ENCODE measurements at places on chromosomes 7 and 10.

DNA sequence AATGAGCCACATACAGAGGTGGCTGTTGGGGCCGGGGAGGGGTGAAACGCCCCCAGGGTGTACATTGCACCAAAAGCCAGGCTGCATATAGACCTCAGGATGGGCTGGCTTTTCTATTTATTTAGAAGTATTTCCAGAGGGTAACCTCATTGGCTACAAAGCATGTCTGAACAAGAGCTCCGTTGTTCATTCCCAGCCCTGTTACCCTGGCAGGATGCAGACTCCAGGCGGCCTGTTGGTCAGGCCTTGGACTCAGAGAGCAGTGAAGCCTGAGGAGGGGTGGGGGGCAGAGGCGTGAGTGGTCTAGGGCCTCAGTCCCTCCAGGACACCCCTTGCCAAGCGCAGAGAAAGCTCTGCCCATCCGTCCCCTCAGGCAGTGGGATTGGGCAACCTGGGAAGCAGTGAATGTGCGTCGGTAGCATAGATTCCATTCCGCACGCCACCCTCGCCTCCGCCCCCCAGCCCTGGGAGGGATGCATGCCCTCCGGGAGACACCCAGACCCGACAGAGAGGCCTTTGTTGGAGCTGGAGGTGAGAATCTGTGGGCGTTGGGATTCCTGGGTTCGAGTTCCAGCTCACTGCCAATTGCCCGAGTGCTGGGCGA lies 41.9 kb downstream of the TCF7L2 start:
- DNase-seq: no peak

GRCh38 chr7:101205901-101206664 lies 5.2 kb upstream of the MOGAT3 start:
- DNase-seq: no peak

GRCh38 chr10:62433901-62434300 lies 59.7 kb downstream of the ZNF365 start:
- DNase-seq: no peak

DNA sequence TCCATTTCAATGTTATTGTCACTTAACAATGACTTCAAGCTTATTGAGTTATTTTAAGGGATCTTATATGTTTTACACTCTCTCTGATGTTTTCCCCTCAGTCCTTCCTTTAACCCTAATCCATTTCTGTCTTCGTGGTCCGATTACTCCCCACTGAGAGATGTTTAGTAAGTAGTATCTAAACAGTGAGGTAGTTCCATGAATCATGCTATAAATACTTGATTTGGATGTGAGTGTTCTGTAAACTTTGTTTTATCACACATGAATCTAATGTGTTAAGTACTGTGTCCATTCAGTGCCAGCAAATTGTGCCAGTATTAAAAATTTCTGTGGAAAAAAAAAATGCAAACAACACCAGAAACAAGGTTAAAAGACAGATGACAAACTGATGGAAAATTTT lies 18.6 kb downstream of the RPP30 start:
- no peak for DNase-seq

DNA sequence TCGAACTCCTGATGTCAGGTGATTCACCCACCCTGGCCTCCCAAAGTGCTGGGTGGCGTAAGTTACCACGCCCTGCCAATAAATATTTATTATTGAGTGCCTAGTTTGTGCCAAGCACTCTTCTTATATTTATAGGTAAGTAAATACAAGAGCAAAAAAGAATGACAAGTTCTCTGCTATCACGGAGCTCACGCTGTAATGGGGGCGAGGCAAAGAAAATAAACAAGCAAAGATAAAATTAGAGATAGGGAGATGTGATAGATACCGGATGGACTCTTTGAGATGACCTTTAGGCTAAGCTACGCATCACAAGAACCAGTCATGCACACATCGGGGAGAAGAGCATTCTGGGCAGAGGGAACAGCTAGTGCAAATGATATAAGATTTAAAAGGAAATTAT lies 46.3 kb downstream of the GCC1 start:
- no peak for DNase-seq

GRCh38 chr10:70295926-70296325 lies 12.1 kb upstream of the NPFFR1 start:
- no peak for DNase-seq

DNA sequence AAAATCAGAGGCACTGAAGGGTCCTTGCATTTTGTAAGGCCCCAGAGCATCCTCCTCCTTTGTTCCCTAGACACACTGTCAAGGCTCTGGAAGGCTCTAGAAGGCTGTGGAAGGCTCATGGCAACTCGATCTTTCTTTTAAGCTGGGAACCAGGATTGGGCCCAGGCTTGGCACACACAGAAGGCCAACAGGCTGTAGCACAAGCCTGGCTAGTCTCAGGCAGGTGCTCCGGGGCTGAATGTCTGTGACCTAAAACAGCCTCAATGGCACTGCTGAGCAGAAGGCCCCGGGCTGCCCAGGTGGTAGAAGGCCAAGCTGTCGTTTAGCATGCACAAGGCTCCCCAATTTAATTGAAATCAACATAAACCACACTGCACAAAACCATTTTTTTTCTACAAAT lies 55.7 kb downstream of the PRKAG2 start:
- DNase-seq: no peak

- DNase-seq: no peak
Observed at GRCh38 chr7:1674161-1675035, 4.3 kb downstream of the ELFN1 start.

DNA sequence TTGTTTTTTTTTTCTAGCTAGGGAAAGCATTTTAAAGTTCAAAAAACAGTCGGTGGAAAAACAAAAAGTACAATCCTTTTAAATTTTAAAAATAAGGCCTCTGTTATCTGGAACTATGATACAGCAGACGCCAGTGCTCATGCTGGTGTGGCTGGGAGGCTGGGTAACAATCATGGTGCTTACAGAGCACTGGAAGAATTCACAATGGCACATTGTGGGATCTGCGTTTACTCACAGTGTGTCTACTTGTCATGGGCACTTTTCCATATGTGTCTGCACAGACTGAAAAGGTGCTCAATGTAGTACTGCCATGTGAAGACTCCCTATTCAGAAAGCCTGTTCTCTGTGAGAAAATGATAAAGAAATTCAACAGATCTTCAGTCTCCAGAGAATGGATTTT lies 278.2 kb upstream of the IMMP2L start:
- no peak for DNase-seq

- DNase-seq: peak; percentile 65
Observed at GRCh38 chr7:136009488-136010079, 32.4 kb upstream of the MTPN start.

GRCh38 chr7:116777651-116778281 lies 84.6 kb upstream of the CAPZA2 start:
- DNase-seq: no peak

DNA sequence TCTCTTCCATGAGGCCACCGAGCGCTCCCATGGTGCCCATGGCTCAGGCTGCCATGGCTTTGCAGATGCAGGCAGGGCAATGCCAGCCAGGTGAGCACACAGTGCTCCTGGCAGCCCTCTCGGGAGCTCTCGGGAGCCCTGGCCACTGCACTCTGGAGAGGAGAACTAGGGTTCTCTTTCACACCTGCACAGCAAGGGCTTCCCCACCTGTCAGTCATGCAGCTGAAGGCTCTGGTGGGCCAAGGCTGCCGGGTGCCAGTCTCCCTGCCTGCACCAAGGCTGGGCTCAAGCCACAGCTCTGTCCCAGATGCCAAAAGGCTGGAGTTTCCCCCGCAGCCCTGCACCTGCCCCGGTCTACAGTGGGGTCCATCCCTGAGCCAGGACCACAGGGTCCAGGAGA lies 32.6 kb downstream of the NUDT1 start:
- no peak for DNase-seq

DNA sequence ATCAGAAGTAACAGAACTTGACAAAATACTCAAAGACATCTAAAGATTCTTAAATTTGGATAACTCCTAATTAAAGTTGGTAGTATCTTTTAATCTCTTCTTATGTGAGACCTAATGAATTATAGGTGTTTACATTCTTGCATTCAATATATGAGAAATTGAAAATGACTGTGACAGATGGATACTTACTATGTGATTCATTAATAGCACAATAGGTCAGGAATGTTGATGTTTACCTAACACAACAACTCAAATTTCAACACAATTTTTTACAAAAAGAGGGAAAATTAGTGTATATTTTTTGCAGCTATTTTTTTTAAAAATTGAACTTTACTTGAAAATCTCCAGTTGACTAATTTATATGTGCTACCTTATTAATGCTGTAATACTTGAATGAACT lies 31.7 kb upstream of the MCU start:
- no peak for DNase-seq

- no peak for DNase-seq
Observed at GRCh38 chr10:60934215-60935175, 9.5 kb downstream of the RHOBTB1 start.

GRCh38 chr10:61900829-61901792 lies at the start of gene ARID5B:
Gene ARID5B (plus strand): TSS chr10:61901699. CDS start chr10:61901710, 11 bp downstream.
- peak; percentile 76 for DNase-seq

DNA sequence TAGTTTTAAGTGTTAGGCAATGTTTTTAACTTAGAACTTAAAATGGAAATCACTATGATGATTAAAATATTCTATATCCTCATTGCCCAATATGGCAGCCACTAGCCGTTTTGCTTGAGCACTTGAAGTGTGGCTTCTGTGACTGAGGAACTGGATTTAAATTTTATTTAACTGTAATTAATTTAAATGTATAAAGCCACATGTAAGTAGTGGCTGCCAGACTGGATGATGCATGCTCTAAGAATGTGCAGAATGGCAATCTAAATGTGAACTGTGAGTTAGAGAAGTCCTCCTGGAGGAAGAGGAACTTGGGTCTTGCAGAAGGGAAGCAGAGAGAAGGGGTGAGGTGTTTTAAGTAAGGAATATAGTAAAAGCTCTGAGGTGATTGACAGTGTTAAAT lies 451.4 kb downstream of the SUGCT start:
- no peak for DNase-seq

GRCh38 chr7:104890216-104890615 lies 123.8 kb upstream of the KMT2E start:
- no peak for DNase-seq

GRCh38 chr10:121994429-121994941 lies 5.5 kb downstream of the TACC2 start:
- DNase-seq: no peak

- no peak for DNase-seq
Observed at GRCh38 chr10:123588386-123588914, 77.7 kb upstream of the GPR26 start.

- no peak for DNase-seq
Observed at GRCh38 chr7:111312966-111313365, 222.0 kb downstream of the LRRN3 start.

DNA sequence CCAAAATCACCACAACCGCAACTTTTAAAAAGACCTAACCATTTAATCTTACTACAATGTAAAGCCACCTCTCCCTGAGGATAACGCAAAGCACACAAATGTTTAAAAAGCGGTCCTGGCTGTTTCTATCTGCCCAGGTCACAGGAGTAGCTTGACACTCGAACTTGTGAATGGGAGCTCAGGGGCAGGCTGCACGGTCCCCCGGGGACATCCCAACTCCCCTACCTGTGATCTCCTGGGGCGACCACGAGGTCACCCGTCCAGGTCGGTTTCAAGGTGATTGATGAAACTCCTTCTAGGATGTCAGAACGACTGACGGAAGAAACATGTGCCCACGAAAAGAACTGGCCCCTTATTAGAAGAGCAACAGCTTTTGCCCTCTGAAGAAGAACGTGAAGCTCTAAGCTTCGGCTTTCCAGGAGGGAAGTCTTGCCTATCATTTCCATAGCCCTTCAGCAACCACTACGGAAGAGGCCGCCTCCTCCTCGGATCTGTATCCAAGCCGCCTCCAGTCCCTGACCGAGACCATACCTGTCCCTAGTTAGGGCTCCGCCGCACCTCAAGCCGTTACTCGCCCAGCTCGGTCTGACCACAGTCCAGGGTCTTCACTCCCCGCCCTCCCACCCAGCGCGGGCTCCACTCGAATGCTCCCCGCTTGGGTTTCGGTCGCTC lies 459 bp downstream of the CYCS start:
- peak; percentile 34 for DNase-seq

DNA sequence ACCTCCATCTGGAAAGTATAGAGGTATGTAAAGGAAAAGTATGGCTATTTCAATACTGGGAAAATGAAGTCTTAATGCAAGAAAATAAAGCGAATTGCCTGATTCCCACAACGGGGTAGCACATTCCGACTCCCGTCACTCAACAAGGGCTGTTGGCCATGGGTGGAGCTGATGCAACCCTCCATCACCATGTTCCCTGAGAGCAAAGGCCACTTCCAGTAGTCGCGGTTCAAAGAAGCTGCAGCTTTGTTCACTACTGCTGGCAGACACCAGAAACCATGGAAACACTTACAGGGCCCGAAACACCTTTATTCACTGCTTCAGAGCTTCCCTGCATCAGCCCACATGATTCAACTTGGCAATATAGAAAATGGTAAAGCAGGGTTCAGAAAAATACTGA lies 44.0 kb downstream of the TMEM26 start:
- DNase-seq: no peak

DNA sequence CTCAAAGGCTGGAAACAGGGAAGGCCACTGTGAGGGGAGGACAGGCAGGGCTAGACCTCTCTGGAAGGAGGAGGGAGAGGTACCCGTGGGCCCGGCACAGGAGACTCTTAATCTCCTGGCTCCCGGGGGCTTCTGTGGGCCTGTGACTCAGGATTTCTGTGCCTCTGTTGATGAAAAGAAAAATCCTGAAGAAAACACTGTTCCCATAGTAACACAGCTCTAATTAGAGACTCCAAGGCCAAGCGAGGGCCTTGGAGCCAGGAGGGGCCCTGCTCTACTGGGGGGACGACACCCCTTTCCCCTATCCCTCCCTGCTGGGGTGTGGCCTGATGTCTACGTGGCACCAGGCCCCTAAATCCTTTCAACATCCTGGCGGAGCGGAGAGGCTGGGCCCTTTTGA lies 174.1 kb upstream of the TNRC18 start:
- no peak for DNase-seq

DNA sequence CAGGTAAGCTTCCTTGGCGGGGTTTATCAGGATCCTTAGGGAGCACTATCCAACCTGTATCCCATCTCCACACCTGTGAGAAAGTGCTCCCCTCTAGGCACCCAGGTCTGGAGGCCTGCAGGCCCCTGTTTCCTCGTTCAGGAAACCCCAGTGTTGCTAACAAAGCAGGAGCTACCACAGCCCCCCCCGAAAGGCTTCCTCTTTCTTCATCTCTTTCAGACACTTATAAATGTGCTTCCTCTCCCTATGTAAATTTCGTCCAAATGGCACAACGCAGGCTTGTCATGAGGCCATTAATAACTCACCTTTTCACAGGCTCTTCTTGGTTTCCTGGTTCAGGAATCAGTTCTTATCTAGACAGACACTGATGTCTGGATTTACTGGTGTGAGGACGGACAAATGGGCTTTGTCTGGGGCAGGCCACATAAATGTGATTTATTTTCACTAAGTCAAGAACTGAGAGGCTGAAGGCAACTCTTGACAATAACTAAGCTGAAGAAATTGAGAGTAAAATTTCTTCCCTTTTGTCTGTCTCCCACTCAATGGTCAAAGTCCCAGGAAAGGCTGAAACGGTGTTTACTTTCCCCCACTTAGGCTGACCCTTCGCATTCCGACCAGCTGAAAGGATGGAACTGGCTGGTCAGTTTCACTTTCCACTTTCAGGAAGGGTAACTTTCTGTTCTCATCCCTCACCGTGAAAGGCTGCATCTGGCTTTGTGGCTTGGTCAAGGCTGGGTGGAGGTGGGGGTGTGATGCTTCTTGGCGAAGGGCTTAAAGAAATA lies 46.8 kb downstream of the PIK3AP1 start:
- peak; percentile 30 for DNase-seq

GRCh38 chr7:40297741-40298311 lies 163.0 kb downstream of the SUGCT start:
- DNase-seq: no peak

- peak; percentile 62 for DNase-seq
Observed at GRCh38 chr10:83871187-83872081, 267.9 kb upstream of the GHITM start.

All from CD4-positive, alpha-beta T cell treated with Interleukin-17A for 1 hour (primary cell).